ENCODE measurements at places on chromosomes 5 and 9. TPM values are rescaled to one million over a fixed set of nuclear protein-coding genes. Genes with fewer than 3 reads are reported as not detected.

- no peak for DNase-seq
These were observed 10.5 kb downstream of the TAL2 start for GRCh38 chr9:105672711-105673234.

GRCh38 chr9:112548836-112549595 is 62.4 kb downstream of the KIAA1958 start:
- no peak for DNase-seq

The ATP10B gene
- polyA plus RNA-seq, result 0.22 TPM

DNA sequence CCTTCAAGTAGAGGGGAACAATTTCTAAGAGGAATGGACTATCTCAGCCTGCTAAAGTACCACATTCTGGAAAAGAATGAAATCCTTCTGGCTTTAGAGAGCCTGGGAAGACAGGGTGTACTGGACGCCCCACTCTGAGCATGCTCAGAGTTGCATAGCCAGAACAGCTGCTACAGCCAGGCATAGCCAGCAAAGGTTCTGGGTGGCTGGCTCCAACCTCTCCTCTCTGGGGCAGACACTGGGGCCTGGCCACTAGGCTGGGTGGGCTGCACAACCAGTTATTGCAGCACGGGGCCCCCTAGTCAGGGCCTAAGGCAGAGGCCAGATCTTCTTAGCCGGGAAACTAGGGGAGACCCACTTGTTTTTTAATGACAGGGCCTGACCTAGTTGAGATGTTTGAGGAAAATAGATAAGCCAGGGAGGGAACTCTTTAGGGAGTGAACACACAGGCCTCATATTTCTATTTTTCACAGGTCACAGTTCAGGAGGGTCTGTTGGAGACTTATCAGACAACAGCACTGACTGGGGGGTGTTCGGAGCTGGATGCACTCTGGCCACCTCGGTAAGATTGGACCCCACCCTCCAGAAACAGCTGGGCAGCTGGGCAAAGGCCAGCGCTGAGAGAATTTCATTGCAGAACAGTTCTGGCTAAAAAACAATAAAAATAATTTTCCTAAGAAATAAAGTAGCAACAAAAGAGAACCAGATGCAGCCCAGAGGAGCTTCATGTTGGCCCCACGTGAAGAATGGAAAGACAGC is 142.9 kb downstream of the LPAR1 start:
- DNase-seq, result no peak

Measured in urinary bladder (tissue), 4 donors.